ENCODE measurements at places on chromosomes 5 and 9.

DNA sequence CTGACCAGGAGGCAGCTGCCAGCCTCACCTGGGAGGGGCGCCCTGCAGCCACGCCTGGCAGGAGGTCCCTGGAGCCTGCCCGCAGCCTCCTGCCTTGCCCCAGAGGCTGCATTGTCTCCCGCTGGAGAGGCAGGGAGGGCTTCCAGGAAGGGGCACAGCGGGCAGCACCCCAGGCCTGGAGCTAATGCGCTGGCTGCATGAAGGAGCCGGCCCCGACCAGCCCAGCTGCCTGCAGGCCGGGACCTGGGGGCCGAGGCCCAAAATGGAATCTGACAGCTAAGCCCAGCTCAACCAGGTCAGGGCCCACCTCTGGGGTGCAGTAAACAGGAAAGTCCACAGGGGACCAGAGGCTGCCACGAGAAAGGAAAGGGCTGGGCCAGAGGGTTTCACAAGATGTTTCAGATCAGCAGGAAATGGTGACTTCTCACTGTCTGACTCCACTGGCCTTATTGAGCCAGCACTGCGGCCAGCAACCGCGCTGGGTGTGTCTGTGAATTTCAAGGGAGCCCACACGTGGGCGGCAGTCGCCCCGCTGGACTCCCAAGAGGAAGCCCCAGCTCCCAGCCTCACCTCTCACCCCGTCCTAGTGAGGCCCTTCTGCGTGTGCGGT is 18.6 kb upstream of the NOTCH1 start:
- DNase-seq, result no peak

DNA sequence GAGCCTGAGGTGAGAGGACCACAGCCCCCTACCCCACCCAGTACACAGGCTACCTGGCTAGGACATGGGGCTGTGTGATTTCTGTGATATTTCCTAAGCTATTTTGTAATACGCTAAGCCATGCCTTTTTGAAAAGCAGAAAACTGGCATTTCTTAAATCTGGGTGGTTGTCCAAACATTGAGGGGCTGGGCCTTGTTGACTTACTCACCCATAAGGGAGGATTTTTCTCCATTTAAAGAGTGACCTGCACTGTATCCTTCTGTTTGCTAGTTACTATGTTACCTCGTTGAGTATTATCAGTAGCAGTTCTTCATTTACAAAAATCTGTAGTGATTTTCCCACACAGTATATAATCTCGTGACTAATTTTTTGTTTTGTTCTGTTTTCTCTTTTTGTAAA is 117.5 kb upstream of the OTULINL start:
- no peak for DNase-seq

DNA sequence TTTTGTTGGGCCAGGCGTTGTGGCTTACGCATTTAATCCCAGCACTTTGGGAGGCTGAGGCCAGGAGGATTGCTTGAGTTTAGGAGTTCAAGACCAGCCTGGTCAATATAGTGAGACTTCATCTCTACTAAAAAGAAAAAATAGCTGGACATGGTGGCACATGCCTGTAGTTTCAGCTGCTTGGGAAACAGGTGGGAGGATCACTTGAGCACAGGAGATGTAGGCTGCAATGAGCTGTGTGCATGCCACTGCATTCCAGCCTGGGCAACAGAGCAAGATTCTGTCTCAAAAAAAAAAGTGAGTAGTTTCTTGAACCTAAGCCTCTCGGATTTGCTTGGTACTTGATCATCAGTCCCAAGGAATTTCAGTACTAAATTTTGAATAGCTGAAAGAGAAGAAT is 26.9 kb downstream of the G3BP1 start:
- DNase-seq, result no peak

DNA sequence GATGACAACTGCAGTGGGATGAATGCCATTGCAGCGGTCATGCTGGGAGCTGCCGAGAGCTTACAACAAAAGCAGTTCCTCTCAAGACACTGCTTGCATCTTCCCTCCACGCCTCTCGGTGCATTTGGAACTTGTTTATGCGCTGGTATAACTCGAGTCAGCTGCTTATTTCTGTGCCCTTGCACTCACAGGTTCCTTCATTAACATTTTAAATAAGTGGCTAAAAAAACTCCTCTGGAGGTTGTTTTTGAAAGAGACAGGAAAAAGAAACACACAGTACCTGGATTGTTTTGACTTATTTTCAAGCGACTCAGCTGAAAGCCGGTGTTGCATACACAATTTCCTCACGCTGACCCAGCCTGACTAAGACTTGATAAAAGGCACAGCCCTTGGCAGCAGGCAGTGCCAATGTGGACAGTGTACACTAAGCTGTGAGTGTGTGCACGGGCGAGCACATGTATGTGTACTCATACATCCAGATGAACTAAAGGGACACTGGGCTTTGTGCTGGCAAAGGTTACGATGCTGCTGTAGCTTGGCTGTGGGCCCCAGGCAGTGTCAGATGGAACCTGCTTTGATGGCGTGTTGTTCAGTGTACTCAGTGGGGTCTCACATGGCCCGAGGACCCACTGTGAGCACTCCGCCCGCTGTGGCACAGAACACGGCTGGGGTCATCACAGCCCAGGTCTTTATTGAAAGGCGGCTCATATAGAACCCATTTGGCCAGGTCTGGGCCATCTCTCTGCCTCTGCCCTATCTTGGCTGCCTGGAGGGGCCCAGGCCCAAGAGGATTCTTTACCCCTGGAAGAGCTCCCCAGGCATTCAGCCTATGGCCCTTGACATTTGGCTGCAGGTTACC is 92.3 kb downstream of the ANKRD33B start:
- no peak for DNase-seq

DNA sequence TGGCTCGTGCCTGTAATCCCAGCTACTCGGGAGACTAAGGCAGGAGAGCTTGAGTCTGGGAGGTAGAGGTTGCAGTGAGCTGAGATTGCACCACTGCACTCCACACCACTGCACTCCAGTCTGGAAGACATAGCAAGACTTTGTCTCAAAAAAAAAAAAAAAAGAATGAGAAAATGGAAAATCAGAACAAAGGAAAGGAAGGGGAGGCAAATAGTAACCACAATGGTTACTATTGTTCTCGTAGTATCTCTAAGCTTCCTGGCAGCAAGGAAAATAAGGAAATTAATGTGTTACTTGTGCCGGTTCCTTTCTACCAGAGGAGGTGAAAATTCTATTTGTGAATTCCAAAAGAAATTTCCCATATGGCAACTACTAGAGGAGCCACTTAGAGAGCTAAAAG is 48.5 kb upstream of the BNC2 start:
- no peak for DNase-seq

DNA sequence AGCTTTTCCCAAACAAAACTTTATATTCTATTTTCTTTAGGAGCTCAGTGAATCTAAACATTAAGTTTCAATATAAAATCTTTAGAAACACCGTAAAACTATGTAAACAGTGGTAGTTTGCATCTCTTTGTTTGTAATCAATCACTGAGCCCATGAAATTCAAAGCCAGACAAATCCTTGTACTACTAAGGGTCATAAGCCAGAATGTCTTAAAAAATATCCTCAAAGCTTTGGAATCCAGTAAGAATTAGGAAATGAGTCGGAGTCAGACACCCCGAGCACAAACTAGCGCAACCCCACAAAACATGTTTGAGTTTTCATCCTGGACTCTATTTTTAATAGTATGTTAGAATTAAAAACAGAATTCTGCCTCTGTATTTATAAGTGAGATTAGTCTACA is 153.8 kb downstream of the HSPA4 start:
- DNase-seq, result no peak

GRCh38 chr5:143400541-143401226 is 2.8 kb downstream of the NR3C1 start:
- no peak for DNase-seq

DNA sequence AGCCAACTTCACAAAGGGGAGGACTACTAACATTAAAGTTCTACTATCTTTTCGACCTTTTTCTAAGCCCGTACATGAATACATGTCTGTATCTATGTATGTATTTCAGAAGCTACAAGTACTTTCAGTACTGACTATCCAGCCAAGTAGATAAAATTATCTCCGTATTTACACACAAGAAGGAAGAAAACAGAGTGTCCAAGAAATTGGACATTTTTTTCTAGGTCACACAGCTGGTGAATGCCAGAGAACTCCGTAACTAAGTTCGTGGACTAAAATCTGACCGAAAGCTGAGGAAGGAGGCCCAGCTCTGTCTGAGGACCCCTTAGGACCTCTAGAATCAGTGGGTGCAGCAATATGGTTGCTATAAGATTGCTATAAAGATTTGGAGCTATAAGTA is 83.4 kb downstream of the MAMDC2 start:
- DNase-seq, result no peak

GRCh38 chr5:168946363-168946762 is 354.6 kb downstream of the SLIT3 start:
- no peak for DNase-seq

DNA sequence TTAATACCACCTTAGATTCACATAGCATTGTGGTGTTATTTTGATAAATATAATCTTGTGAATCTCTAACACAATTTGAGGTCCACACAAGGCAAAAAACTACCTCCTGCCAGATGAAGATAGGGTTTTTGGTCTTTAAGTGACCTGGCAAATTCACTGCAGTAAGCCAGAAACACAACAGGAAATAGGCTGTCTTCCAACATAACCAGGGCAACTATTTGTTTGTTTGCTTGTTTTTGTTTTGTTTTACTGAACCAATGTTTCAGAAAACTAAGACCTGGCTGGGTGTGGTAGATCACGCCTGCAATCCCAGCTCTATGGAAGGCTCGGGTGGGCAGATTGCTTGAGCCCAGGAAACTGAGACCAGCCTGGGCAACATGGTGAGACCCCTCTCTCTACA is 95.5 kb downstream of the USP20 start:
- DNase-seq, result no peak

DNA sequence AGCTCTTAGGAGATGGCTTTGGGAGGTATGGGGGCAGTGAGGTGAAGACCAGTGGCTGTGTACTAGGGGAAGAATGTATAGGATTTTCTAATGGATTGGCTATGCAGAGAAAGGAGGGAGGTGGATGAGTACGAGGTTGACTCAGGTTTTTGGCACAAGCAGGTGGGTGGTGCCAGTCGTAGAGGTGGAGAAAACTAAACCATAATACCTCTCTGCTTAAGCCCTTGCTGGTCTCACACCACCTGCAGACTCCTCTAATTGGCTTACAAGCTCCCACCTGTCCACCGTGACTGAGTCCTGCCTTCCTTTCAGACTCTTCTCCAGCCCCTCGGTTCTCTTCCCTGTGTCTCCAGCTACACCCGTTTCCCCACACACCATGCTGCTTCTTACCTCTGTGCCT is 521.7 kb upstream of the CLINT1 start:
- no peak for DNase-seq

DNA sequence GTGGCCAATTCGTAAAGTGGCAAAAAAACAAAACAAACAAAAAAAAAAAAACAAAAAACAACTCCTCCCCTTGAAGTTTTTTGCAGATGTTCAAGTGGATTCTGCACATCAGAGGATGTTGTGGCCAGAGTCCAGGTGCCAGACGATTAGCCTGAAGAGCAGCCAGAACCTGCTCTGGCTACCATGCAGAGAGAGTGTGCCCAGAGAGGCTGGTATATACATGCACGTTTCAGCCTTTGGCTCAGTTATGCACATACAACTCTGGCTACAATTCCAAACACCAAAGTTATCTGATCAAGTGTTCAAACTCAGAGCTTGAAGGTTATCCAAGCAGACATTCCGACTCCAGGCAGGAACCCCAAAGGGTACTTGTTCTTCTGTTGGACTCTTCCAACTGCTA is 34.7 kb downstream of the GGTA1 start:
- no peak for DNase-seq

DNA sequence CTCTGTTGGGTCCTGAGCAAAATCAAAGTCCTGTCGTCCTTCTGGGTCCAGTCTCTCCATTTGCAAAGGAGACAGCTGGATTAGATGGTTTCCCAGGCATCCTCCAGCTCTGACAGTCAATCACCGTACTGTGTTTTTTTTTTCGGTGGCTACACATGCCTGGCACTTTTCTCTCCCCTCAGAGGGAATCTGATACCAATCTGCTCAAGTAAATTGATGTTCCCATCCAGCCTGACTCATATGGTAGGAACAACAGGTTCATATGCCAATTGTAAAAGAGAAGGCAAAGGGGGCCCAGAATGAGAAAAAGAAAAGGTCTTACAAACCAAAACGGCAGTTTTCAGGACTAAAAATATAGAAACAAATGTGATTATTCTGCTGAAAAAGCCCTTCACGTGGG is 1.2 kb downstream of the FBXO10 start:
- no peak for DNase-seq

- DNase-seq, result no peak
Observed at GRCh38 chr5:148979083-148979723, 83.7 kb downstream of the SH3TC2 start.
